ENCODE measurements at places on chromosomes 1 and 21. TPM values are rescaled to one million over a fixed set of nuclear protein-coding genes. Genes with fewer than 3 reads are reported as not detected.

OLFML3 gene
- 30.7 TPM for total RNA-seq

AADACL3 gene
- not detected for total RNA-seq

- DNase-seq = peak; percentile 80
These were observed 510 bp upstream of the IL10RB start for GRCh38 chr21:33265664-33266049.

DNA sequence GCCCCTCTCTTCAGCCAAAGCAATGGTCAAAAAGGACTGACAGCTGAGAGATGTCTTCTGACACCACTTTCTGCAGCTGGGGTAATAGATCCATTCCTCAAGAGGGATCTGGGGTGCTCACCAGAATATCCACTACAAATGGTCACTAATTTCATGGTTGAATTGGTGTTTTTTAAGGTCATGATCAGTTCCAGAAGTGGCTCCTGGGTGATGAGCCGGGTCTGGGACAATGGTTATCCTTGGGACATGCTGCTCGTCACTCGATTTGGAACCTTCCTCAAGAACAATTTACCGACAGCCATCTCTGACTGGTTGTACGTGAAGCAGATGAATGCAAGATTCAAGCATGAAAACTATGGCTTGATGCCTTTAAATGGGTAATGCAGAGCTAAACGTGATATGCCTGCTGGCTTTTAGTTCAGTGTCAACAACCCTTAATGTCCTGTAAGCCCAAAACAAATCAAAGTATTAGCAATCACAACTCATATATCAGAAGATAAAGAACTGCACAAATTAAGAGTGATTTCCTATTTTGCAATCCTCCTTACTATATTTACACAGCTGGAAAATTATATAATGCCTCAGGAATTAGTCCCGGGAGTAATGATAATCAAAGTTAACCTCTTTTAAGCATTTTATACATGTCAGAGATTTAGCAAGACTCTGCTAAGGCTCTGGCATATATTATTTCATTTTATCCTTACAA lies 20.1 kb downstream of the FMO3 start:
- no peak for DNase-seq

DNA sequence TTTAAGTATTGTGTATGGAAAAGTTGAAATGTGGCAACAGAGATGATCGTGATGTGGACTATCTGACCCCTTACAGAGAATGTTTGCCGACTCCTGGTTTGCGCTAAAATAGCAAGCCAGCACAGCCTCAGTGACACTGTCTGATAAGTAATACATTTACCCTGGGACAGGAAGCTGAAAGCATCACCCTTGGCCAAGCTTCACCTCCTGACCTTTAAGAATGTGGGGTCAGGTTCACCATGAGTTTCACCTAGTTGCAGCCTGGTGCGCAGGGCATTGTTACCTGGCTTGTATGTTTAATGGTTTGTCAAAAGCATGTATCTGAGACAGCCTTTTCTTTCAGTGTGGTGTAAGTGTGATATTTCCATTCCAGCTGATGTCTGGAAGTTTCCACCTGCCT lies 29.2 kb downstream of the TRAF5 start:
- no peak for DNase-seq

DNA sequence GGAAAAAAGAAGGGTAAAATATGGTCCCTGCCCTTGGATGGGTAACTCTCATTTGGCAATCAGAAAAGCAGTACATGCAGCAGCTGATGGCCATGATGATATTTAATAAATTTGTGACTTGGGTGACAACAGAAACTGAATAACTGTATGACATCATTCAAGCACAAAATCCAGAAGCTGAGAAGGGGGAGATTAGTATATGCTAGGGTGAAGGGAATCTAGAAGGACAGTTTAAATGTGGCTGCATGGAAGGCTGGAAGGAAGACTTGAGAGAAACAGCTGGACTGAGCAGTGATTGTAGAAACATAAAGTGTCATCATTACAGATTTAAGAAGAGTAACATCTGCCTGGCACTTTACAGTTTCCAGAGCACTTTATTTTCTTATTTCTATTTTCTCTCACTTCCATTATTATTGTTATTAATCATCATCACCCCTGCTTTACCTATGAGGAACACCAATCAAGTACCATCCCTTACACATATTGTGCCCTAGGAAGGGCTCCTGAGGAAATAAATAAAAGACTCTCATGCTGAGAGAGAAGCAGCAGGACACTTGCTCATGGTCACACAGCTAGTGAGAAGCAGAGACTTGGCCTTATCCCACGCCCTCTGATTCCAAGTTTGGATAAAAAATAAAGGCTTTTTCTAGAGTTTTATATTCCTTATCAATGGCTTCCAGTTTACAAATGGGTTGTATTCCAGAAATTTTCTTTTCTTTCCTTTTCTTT lies 207.2 kb downstream of the PBX1 start:
- no peak for DNase-seq

- DNase-seq = no peak
These were observed 20.3 kb upstream of the KAZN start for GRCh38 chr1:14578156-14578555.

DNA sequence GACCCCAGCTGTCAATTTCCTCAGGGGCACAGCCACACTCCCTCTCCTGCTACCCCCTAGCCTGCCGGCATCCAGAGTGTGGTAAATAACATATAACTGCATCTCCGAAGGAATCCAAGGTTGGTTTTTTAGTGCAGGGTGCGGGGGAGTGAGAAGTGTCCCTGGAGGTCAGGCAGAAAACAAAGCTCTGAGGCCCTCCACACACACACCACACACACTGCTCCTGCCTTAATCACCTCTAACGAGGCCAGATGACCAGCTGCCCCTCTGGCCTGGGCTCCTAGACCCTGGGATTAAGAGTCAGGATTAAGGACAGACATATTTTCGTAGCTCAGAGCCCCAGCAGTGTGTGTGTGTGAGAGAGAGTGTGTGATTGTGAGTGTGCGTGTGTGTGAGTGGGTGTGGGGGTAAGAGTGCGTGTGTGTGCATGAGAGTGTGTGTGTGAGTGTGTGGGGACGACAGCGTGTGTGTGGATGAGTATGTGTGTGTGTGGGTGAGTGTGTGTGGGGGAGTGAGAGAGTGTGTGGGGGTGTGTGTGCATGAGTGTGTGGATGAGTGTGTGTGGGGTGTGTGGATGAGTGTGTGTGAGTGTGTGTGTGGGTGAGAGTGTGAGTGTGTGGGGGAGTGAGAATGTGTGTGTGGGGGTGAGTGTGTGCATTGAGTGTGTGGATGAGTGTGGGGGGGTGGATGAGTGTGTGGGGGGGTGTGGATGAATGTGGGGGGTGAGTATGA lies 14.6 kb downstream of the SDC3 start:
- DNase-seq = no peak

- DNase-seq = no peak
These were observed 1563.2 kb downstream of the KCNT2 start for GRCh38 chr1:195045072-195045471.

DNA sequence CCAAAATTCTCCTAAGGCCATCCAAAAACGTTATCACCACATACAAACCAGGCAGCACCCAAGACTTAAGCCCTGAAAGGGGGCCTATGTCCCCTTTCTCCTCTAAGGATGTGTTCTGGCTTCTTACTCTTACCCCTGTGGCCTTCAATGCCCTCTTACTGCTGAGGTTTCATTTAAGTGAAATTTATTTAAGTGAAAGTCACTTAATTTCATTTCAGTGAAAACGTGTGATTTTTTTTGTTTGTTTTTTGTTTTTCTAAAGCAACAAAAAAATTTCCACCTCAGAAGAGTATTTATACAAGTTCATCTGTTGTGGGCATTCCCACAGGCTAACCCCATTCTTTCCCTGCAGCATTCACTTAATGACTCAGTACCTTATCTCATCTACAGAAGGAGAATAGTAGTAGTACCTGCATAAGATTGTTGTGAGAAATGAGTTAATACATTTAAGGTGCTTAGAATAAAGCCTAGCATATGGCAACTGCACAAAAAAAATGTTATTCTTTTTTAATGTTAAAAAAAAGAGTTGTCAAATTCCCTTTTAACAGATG lies 220.6 kb downstream of the CHRM3 start:
- no peak for DNase-seq

CFHR5 gene
- not detected for total RNA-seq

- DNase-seq = no peak
These were observed 84.1 kb upstream of the C21orf91 start for GRCh38 chr21:17903029-17903806.

- DNase-seq = peak; percentile 77
These were observed 6.2 kb downstream of the RASSF5 start for GRCh38 chr1:206513312-206514111.

CNN3 gene
- 79.4 TPM for total RNA-seq

DNA sequence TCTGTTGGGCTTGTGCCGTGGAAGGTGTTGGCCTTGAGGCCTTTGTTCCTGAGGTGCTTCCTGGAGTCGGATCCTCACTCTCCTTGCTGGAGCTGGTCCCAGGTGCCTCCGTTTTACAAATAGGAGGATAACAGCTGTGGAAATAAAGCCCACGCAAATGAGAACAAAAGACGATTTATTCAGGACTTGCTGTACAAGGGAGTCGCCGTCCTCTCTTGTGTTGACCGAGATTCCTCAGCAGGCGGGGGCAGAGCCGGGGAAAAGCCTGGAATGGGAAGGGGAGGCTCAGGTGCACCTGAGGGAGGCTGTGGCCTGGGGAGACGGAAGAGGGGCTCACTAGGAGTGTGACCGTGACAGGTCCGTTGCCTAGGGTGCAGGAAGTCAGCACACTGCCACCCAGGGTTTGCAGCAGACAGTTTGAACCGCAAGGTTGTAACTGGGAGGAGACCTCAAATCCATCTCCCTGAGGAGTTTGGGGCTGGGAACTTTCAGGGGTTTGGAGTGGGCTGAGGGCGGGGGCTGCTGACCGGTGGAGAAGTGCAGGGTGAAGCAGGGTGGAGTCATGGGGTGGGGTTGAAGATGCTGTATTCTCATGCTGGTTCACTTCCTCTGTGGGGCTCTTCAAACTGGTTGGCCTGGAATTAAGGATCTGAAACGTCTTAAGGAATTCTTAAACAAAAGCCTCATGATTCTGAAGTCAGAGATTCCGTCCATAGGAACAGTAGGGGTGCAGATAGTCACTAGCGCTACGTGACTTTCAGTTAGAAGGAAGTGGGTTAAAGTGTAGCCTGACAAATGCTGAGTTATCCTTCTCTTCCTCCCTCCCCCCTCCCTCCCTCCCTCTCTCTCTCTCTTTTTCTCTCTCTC lies 2.6 kb upstream of the CSTB start:
- DNase-seq = no peak

HCRTR1 gene
- not detected for total RNA-seq

MYBPH gene
- not detected for total RNA-seq

GRCh38 chr1:115975569-115976061 lies 698 bp upstream of the SLC22A15 start:
- DNase-seq = no peak

SUSD4 gene
- total RNA-seq = 3.6 TPM

DNA sequence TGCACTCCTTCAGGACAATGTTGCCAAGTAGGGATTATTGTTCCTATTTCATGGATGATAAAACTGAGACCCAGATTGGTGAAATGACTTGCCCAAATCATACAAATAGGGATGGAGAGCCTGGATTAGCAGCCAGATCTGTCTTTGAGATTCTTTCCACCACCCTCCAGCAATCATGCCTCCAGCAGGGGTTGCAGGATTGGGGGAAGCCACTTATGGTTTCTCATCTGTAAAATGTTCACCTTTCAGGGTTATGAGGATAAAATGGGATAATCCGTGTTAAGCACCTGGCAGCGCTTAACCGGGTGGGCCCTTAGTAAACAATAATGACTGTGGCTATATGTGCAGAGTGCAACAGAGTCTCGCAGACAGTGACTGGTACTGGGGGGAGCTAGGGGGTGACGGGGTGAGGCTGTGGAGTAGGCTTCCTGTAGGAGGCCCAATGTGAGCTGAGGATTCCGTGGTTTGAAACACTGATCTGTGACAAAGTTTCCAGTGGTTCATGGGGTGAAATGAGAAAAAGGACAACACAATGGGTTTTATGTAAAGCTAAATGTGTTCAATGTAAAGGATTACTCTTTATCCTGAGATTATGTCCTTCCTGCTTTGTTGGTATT lies 33.7 kb upstream of the FOXO6 start:
- no peak for DNase-seq

ZYG11A gene
- total RNA-seq = not detected

TRIM62 gene
- 7.3 TPM for total RNA-seq

VWA1 gene
- total RNA-seq = 47.1 TPM

DNA sequence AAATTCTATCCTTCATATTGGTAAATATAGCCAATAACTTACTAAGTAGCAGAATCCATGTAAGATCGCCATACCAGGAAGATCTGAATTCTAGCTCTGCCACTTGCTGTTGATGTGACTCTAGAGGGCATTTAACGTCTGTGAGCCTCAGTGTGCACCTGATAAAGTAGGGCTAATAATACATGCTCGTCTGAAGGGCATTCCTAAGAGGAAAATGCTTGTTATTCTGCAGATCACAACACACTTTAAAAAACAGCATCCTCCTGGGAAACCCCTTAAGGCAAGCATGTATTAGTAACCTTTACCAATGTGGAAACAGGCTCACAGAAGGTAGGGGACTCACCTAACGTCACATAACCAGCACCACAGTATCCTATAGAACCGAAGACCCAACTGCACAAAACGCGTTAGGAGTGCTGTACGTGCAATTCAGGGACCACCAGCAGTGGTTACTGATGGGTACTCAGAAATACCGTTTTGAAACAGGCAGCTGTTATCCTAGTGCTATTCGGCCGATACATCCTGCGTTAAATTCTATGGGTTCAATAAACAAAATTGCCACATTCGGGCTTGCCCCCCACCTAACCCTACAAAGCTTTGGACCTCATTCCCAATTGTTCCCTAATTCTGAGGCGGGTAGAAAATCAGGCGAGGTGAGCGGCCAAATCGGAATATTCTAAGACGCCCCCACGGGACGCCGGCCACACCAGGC lies 758 bp downstream of the DEPDC1 start:
- no peak for DNase-seq

DNA sequence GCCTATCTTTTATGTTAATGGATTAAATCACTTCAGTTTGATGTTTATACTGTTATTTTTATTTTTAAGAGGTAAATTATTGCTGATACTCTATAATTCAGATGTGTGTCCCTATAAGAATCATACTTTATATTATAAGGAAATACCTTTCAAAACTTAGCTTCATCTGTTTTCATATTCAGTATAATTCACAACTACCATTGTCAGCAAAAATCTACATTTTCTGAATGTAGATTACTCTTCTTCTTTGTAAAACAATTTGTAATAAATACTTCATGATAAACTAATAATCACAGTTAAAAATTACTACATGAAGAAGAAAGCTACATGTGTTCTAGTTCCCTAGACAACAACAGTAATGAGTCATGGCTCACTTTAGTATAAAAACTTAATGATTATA lies 115.4 kb upstream of the SERTAD4 start:
- no peak for DNase-seq

GRCh38 chr1:147486876-147487656 lies 54.2 kb upstream of the BCL9 start:
- DNase-seq = no peak

OLFML2B gene
- 4.9 TPM for total RNA-seq

PAPPA2 gene
- total RNA-seq = 5.4 TPM

GRCh38 chr1:154469844-154470560 lies 32.0 kb upstream of the TDRD10 start:
- DNase-seq = no peak

- DNase-seq = no peak
These were observed 113.9 kb downstream of the ATG4C start for GRCh38 chr1:62897788-62898187.

- DNase-seq = no peak
These were observed 9.6 kb downstream of the ZNF644 start for GRCh38 chr1:91012196-91012595.

- no peak for DNase-seq
These were observed 18.0 kb upstream of the ST3GAL3 start for GRCh38 chr1:43689289-43689688.

GRCh38 chr1:189693140-189693539 lies 784.5 kb downstream of the BRINP3 start:
- no peak for DNase-seq

SPATA1 gene
- total RNA-seq = under 0.01 TPM

MTARC1 gene
- 5.2 TPM for total RNA-seq

CDK11A gene
- total RNA-seq = 35.8 TPM

KCNC4 gene
- total RNA-seq = 12.7 TPM

Data from body of pancreas (tissue), 4 donors.